ENCODE measurements at places on chromosomes 5 and 9. TPM values are rescaled to one million over a fixed set of nuclear protein-coding genes. Genes with fewer than 3 reads are reported as not detected.
A peak's percentile ranks its signal among the peaks of the same experiment; 100 is the strongest.

DNA sequence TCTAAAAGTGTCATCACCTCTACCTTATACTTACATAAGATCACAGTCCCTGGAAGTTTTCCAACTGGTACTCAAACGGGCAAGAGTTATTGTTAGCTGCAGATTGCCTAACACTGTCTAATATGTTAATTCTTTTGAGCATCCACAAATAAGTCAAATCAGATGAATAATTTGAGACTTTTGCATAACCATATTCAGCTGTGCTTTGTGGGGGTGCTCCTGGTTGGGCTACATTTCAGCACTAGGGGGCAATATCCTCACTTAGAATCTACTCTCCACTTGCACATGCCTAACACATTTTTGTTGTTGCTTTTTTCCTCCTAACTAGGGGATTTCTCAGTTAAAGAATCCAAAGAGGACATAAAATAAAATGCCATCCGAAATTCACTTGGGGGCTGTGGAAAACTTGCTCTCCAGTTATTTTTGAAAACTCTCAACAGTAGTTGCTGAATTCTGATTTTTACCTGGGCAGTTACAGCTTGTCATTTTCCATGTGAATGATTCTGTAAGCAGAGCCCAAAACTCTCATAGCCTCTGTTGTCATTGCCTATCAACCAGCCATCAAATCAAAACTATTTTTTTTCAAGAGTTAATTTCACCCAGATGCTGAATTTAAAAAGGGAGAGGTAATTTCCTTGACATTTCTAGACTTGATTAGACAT, 71.5 kb downstream of the TRIM36 start:
- H3K27me3 ChIP-seq, result no peaks in the 10 kb centered on the region
- H3K36me3 ChIP-seq, result no peaks in the 10 kb centered on the region

- DNase-seq, result no peak
- peaks cover 9% of the 10 kb centered on the region for H3K4me1 ChIP-seq
- no peak overlapping the region for H3K4me3 ChIP-seq
- H3K27ac ChIP-seq, result no peak overlapping the region
These were observed 1.4 kb upstream of the GDNF start for GRCh38 chr5:37841203-37841602.

- no peak overlapping the region for H3K27ac ChIP-seq
- H3K27me3 ChIP-seq, result no peaks in the 10 kb centered on the region
- H3K4me3 ChIP-seq, result no peak overlapping the region
- H3K4me1 ChIP-seq, result no peaks in the 10 kb centered on the region
These were observed 189.9 kb downstream of the NSG2 start for GRCh38 chr5:174235221-174236011.

GRCh38 chr9:76619640-76620039, 144.6 kb upstream of the PCA3 start:
- no peaks in the 10 kb centered on the region for H3K4me1 ChIP-seq
- DNase-seq, result no peak
- H3K27me3 ChIP-seq, result no peaks in the 10 kb centered on the region
- no peak overlapping the region for H3K4me3 ChIP-seq
- no peak overlapping the region for H3K27ac ChIP-seq

GRCh38 chr5:126525630-126526245, 69.3 kb downstream of the ALDH7A1 start:
- peak overlapping the region; percentile 70 for H3K27ac ChIP-seq
- H3K4me1 ChIP-seq, result peaks cover 2% of the 10 kb centered on the region
- H3K36me3 ChIP-seq, result no peaks in the 10 kb centered on the region
- H3K27me3 ChIP-seq, result no peaks in the 10 kb centered on the region

GRCh38 chr5:86143837-86144236, 473.9 kb upstream of the COX7C start:
- H3K36me3 ChIP-seq, result no peaks in the 10 kb centered on the region
- H3K27me3 ChIP-seq, result no peaks in the 10 kb centered on the region
- peak; percentile 27 for DNase-seq
- no peak overlapping the region for H3K4me3 ChIP-seq
- no peaks in the 10 kb centered on the region for H3K4me1 ChIP-seq

DNA sequence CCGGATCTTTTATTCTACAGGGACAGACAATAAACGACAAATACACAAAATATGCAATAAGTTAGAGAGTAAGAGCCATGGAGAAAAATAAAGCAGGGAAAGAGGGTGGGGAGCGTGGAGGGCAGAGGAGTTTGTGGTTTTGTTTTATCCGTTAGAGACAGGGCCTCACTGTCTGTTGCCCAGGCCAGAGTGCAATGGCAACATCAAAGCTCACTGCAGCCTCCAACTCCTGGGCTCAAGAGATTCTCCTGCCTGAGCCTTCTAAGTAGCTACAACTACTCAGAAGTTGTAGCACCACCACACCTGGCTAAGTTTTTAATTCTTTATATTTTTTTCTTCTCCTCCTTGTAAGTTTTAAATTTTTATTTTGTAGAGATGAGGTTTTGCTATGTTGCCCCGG, 54.5 kb upstream of the CTNNA1 start:
- no peak overlapping the region for H3K4me3 ChIP-seq
- no peaks in the 10 kb centered on the region for H3K36me3 ChIP-seq
- no peaks in the 10 kb centered on the region for H3K27me3 ChIP-seq
- no peaks in the 10 kb centered on the region for H3K4me1 ChIP-seq
- no peak for DNase-seq

- H3K36me3 ChIP-seq, result no peaks in the 10 kb centered on the region
- H3K4me1 ChIP-seq, result peaks cover 37% of the 10 kb centered on the region
- no peak overlapping the region for H3K4me3 ChIP-seq
- no peaks in the 10 kb centered on the region for H3K27me3 ChIP-seq
- H3K27ac ChIP-seq, result peak overlapping the region; percentile 59
These were observed 120.2 kb upstream of the NFIB start for GRCh38 chr9:14434158-14434504.

GRCh38 chr9:34408173-34408572, 31.5 kb upstream of the MYORG start:
- no peak for DNase-seq
- H3K27ac ChIP-seq, result no peak overlapping the region
- H3K4me1 ChIP-seq, result no peaks in the 10 kb centered on the region
- H3K36me3 ChIP-seq, result no peaks in the 10 kb centered on the region
- H3K4me3 ChIP-seq, result no peak overlapping the region
- H3K27me3 ChIP-seq, result no peaks in the 10 kb centered on the region

DNA sequence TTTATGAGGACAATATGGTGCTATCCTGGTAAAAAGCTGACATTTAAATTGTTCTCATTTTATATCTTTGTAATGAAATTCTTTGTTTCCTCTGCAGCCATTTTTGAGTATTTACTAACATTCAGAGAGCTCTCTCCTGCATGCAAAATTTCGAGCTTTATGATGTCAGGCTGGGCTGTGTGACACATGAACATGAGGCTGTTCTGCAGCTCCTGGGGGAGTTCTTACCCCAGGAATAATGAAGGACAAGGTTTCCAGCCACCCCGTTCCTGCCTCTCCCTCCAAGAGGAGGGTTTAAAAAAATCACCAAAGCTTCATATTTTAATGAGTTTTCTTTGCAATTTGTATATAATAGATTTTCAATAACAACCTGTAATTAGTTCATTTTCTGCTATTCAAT, 252.4 kb downstream of the HSPA4 start:
- DNase-seq, result no peak
- no peak overlapping the region for H3K4me3 ChIP-seq
- no peaks in the 10 kb centered on the region for H3K36me3 ChIP-seq
- no peak overlapping the region for H3K27ac ChIP-seq
- no peaks in the 10 kb centered on the region for H3K4me1 ChIP-seq

DNA sequence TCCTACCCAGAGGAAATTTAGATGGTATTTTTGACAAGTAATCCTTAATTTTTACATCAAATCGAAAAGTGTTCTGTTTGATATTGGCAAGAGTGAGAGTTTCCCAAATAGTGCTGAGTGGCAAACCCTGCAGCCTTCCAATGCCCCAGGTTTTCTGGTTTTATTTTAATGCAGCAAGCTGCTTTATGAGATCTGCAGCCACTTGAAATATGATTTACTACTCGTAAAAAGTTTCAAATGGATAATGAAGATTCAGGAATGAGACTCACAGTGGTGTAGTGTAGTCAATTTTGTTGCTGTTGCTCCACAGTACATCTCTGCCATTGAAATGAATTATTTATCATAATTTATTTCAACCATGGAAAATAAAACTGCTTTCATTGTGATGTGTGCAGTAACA, 23.6 kb upstream of the TLX3 start:
- DNase-seq, result no peak
- H3K36me3 ChIP-seq, result no peaks in the 10 kb centered on the region
- H3K4me3 ChIP-seq, result no peak overlapping the region
- H3K4me1 ChIP-seq, result no peaks in the 10 kb centered on the region
- no peaks in the 10 kb centered on the region for H3K27me3 ChIP-seq
- no peak overlapping the region for H3K27ac ChIP-seq

DNA sequence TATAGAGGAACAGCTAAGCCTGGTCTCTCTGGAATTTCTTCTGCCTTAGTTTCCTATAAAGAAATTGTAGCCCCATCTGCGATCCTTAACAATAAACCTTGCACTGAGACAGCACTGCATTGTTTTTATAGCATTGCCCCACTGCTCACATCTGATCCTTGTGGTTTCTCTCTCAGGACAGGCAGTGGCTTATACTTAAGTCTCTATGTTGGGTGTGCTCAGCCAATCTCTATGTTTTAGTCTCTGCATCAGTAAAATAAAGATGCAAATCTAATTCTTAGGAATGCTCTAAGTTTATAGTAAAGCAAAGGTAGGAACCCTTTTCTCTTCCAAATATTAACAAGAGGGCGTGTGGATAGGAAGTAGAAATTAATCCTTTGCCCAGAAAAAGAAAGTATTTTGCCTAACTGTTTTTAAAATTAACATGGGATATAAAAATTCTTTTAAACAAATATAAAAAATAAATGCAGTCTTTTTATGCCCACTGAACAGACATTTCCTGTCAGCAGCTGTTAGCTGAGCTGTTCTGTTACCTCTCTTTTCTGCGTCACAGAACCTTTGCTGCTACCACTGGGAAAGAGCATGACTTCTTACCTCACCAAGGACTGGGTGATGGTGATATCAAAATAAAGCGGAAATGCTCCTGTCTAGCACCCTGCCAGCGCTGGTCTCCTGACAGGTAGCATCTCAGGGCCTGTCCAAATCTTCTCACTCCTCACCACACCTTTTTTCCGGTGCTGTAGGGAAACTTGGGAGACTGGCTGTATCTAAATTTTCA, 29.5 kb downstream of the MRPS27 start:
- DNase-seq, result no peak
- no peak overlapping the region for H3K27ac ChIP-seq
- no peaks in the 10 kb centered on the region for H3K4me1 ChIP-seq
- no peak overlapping the region for H3K4me3 ChIP-seq
- no peaks in the 10 kb centered on the region for H3K27me3 ChIP-seq

- no peak overlapping the region for H3K4me3 ChIP-seq
- no peaks in the 10 kb centered on the region for H3K36me3 ChIP-seq
- no peak for DNase-seq
- H3K27me3 ChIP-seq, result no peaks in the 10 kb centered on the region
- peak overlapping the region; percentile 19 for H3K27ac ChIP-seq
These were observed 71.4 kb downstream of the DAPK1 start for GRCh38 chr9:87569008-87569509.

GRCh38 chr5:180684623-180685161, 35.3 kb upstream of the FLT4 start:
- no peak for DNase-seq
- H3K36me3 ChIP-seq, result no peaks in the 10 kb centered on the region
- H3K27me3 ChIP-seq, result no peaks in the 10 kb centered on the region
- H3K4me1 ChIP-seq, result no peaks in the 10 kb centered on the region
- H3K27ac ChIP-seq, result no peak overlapping the region
- no peak overlapping the region for H3K4me3 ChIP-seq

- no peaks in the 10 kb centered on the region for H3K36me3 ChIP-seq
- no peak for DNase-seq
- no peaks in the 10 kb centered on the region for H3K4me1 ChIP-seq
- H3K27ac ChIP-seq, result no peak overlapping the region
- no peak overlapping the region for H3K4me3 ChIP-seq
These were observed 98.7 kb downstream of the SLC28A3 start for GRCh38 chr9:84241817-84242373.

DNA sequence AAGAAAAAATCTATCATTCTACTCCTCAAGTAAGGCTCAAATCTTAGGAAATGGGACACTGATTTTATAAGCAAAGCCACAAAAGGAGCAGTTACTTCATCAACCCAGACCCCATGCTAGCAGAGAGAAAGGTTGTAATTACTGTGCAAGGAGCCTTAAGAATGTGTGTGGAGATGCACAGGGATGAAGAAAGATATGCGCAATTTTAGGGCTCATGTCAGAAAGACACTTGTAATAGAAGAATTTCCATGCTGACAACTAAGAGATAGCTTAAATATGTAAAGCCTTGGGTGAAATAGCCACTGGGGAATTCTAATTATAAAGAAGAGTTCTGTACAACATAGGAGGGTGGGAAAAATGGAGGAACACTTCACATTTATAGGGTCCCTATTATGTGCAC, 141.8 kb downstream of the CRB2 start:
- no peak overlapping the region for H3K4me3 ChIP-seq
- no peaks in the 10 kb centered on the region for H3K27me3 ChIP-seq
- no peaks in the 10 kb centered on the region for H3K4me1 ChIP-seq
- H3K27ac ChIP-seq, result no peak overlapping the region

GRCh38 chr5:157306692-157307471, 41.0 kb downstream of the CYFIP2 start:
- peaks cover 12% of the 10 kb centered on the region for H3K4me1 ChIP-seq
- DNase-seq, result no peak
- no peaks in the 10 kb centered on the region for H3K27me3 ChIP-seq
- no peaks in the 10 kb centered on the region for H3K36me3 ChIP-seq

GRCh38 chr9:93302586-93303257, 118.8 kb downstream of the WNK2 start:
- DNase-seq, result no peak
- no peak overlapping the region for H3K27ac ChIP-seq
- peaks cover 47% of the 10 kb centered on the region for H3K4me1 ChIP-seq
- no peak overlapping the region for H3K4me3 ChIP-seq

GRCh38 chr9:71245651-71246050, 124.2 kb upstream of the TRPM3 start:
- no peak overlapping the region for H3K27ac ChIP-seq
- H3K27me3 ChIP-seq, result no peaks in the 10 kb centered on the region
- H3K36me3 ChIP-seq, result no peaks in the 10 kb centered on the region
- H3K4me1 ChIP-seq, result no peaks in the 10 kb centered on the region
- no peak overlapping the region for H3K4me3 ChIP-seq

GRCh38 chr9:135864447-135865049, 42.8 kb downstream of the CAMSAP1 start:
- no peaks in the 10 kb centered on the region for H3K36me3 ChIP-seq
- no peak overlapping the region for H3K4me3 ChIP-seq
- no peaks in the 10 kb centered on the region for H3K27me3 ChIP-seq

DNA sequence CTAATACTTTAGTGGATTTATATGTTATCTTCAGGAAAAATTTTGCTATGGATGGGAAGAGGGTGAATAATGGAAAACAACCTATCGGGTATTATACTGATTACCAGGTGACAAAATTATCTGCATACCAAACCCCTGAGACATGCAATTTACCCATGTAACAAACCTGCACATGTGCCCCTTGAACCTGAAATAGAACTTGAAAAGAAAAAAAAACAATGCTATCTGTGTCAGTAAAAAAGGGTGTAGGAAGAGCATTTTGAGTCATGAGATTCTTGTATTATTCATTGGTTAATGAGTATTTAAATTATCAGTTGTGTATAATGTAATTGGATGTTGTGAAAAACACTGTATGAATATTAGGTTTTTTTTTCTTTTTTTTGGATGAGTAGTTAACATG, 75.4 kb downstream of the PRR16 start:
- no peaks in the 10 kb centered on the region for H3K36me3 ChIP-seq
- DNase-seq, result no peak
- no peak overlapping the region for H3K27ac ChIP-seq
- no peak overlapping the region for H3K4me3 ChIP-seq
- peaks cover 6% of the 10 kb centered on the region for H3K4me1 ChIP-seq
- H3K27me3 ChIP-seq, result no peaks in the 10 kb centered on the region

The FAT2 gene
- 0.11 TPM for total RNA-seq

The MRPL41 gene
- total RNA-seq, result 160 TPM

The QRFP gene
- total RNA-seq, result not detected

The S1PR3 gene
- total RNA-seq, result 50.3 TPM

The ACOT12 gene
- not detected for total RNA-seq

The TAF1L gene
- total RNA-seq, result not detected

The PCDHA7 gene
- not detected for total RNA-seq

The GLRA1 gene
- total RNA-seq, result not detected

The RNF20 gene
- 50.6 TPM for total RNA-seq
